Hematopoietic multipotent progenitor cell treated with erythropoietin and hydrocortisone succinate and interleukin-3 and kit ligand, for 4 days (in vitro differentiated cells): ENCODE measurements at places on chromosomes 7 and 10.

DNA sequence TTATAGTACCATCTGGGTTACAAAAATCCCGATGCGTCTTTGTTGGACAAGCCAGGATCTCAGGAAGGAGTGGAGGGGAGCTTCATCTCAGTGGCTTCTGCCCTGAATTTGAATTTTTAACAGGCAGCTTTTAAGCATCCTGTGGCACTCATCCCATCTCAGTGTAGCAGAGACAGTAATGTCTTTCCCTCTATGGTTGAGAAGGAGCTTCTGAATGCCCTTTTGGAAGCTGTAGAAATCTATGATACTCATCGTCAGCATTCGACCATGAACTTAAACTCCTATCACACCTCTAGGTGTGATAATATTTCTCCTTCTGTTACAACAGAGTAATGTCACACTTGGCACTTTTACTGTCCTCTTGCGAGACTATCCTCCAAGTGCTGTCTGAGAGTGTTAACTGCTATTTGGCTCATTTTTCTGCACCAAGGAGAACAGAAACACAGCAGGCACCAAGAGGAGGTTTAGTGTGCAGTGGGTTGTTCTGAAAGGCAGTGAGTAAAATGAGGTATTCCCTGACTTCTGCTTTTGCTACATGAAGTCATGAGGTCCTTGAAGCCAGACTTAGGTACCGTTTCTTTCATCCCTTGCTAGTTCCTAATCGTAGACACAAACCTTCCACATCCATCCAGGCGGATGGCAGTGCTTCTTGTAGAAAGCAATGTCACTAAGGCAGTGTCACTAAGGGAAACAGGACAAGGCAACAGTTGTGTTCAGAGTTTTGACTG lies 177.4 kb downstream of the CELF2 start:
- no peak for DNase-seq

DNA sequence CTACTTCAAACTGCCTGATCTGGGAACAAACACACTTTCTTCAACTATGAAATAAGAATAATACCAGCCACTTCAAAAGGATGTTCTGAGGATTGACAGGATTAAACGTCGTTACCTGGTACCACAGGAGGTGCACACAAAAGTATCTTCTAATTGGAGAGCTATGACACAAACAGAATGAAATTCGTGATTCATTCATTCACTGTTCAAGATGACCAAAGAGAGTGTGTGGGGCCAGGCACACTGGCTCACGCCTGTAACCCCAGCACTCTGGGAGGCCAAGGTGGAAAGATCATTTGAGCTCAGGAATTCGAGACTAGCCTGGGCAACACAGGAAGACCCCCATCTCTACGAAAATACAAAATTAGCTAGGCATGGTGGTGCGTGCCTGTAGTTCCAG lies 50.9 kb downstream of the SFMBT2 start:
- no peak for DNase-seq

- no peak for DNase-seq
Measured at GRCh38 chr7:726854-727103, 280 bp downstream of the DNAAF5 start.

GRCh38 chr7:111531993-111532392 lies 30.3 kb downstream of the IMMP2L start:
- no peak for DNase-seq
